ENCODE measurements at places on chromosomes 2 and 18. TPM values are rescaled to one million over a fixed set of nuclear protein-coding genes. Genes with fewer than 3 reads are reported as not detected.

XDH gene
- 0.05 TPM for total RNA-seq

GFPT1 gene
- total RNA-seq = 17.6 TPM

FAP gene
- total RNA-seq = not detected

GRCh38 chr2:233436691-233437438 is 82.6 kb downstream of the DGKD start:
- DNase-seq = no peak

- no peak for DNase-seq
Observed at GRCh38 chr18:23538001-23538400, 34.7 kb downstream of the RMC1 start.

- no peak for DNase-seq
Observed at GRCh38 chr2:45728458-45728942, 77.0 kb downstream of the PRKCE start.

GRCh38 chr2:146457221-146457620 is 1387.6 kb upstream of the ACVR2A start:
- DNase-seq = no peak

DNA sequence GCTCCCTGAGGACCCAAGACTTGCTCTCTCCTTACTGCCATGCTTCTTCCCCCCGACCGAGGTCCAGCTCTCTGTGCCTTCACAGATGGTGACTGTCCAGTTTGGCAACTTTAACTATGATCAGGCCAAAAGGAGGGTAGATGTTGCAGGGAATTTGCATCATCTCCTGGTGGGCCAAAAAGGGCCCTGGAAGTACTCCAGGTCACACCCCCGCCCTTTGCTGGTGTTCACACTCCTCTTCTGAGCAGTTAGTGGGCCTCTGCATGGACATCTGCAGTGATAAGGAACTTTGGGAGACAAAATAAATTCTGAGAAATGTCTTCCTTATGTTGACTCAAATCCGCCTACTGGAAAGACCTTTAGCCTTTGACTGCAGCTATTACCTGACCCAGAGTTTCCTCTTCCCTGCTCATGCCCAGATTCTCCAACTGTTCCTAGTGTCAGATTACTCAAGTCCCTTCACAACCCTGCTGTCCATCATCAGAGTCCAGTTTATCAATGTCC is 234.4 kb downstream of the LOXHD1 start:
- no peak for DNase-seq

- no peak for DNase-seq
Observed at GRCh38 chr2:18066066-18066465, 187.6 kb downstream of the KCNS3 start.

DNA sequence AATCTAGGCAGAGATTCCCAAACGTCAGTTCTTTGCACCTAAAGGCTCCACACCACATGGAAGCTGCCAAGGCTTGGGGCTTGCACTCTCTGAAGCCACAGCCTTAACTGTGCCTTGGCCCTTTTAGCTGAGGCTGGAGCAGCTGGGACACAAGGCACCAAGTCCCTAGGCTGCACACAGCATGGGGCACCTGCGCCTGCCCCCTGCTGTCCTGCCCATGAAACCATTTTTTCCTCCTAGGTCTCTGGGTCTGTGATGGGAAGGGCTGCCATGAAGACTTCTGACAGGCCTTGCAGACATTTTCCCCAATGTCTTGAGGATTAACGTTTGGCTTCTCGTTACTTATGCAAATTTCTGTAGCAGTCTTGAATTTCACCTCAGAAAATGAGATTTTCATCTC is 241.5 kb downstream of the OSR1 start:
- no peak for DNase-seq

DNA sequence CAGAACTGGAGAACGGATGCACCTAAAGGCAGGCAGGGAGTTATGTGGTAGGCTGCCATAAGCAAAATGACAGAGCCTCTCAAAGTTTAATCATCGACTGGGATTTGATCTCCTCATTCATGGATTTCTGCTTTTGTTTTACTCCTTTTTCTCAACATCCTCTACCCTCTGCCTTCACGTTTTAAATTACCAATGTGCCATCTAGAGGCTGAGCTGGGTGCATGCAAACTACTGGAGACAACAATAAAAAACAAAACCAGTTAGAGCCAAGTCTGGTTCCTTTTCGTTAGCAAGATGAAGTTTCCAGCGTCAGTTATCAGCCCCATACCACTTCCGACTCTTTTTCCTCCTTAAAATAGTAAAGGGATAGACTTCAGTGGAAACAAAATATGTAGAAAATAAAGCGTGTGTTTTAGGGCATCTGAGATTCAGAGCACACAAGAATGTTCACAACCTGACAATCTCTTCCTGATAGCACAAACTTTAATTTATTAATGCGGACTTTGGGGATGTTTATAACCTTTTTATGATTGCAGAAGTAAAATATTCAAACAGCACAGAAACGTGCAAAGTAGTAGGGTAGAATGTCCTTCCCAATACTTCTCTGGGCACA is 117.0 kb downstream of the LAMA1 start:
- no peak for DNase-seq

GRCh38 chr2:50535971-50536759 is 495.8 kb downstream of the NRXN1 start:
- DNase-seq = no peak

DNA sequence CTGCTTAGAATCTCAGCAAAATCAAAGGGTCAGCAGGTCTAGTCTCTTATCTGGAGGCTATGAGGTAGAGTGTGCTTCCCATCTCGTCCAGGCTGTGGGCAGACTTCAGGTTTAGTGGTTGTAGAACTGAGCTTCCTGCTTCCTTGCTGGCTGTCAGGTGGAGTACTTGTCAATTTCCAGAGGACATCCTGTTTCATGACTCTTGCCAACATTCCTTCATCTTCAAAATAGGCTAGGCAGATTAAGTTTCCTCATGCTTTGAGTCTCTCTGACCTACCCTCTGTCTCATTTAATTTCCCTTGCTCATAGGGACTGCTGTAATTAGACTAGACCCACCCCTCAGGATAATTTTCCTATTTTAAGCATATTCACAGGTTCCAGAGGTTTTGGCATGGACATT is 562.6 kb downstream of the SPAG16 start:
- no peak for DNase-seq

GRCh38 chr2:172090044-172090961 is 5.0 kb downstream of the DLX1 start:
- peak; percentile 25 for DNase-seq

GRCh38 chr18:35201256-35201931 is 39.4 kb upstream of the ZNF397 start:
- no peak for DNase-seq

DNA sequence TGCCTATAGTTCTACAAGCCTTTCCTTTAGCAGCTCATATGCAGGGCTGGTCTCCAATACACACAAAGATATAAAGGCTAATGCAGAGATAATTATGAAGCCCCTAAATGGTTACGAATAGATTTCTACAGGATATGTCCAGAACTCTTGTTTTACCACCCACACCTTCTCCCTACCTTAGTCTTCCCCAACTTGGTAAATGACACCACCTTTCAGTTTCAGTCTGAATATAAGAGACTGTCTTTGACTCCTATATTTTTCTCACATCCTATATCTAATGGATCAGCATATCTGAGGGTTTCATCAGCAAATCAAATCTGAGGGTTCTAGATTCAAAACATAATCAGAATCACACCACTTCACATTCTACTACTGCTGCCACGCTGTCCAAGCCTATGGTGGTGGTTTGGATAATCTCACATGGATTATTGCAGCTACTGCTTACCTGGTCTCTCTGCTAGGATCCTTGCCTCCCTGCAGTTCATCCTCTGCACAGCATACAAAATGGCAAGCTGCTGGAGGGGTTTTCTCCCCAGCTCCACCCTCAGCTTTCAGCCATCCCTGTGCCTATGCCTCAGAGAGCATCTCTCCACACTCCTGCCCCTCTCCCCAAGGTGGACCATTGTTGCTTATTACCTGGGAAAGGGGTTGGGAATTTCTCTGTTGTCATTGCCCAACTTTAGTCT is 178.0 kb upstream of the SPOPL start:
- DNase-seq = no peak

DNA sequence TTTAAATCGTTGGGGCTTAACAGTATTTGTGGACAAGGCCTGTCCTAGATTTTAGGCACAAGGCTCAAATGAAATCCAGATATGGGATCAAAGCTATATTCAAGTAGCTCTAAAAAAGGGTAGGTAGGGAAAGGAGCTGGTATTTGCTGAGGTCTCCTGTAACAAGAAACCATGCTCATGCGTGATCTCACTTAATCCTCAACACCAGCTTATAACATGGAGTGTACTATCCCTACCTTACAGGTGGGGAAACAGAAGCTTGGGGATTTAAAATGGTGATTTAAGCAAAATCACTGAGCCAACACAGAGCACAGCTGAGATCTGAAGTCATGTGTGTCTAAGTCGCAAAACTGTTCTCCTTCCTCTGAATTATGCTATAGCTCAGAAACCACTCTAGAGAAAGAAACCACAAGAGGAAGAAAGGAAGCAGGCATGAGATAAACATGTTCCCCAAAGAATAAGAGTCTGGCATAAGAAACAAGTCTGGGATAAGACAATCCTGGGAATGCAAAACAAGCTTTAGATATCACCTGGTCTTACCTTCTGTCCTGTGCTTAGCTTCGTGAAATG is 43.1 kb downstream of the CYRIA start:
- no peak for DNase-seq

DNA sequence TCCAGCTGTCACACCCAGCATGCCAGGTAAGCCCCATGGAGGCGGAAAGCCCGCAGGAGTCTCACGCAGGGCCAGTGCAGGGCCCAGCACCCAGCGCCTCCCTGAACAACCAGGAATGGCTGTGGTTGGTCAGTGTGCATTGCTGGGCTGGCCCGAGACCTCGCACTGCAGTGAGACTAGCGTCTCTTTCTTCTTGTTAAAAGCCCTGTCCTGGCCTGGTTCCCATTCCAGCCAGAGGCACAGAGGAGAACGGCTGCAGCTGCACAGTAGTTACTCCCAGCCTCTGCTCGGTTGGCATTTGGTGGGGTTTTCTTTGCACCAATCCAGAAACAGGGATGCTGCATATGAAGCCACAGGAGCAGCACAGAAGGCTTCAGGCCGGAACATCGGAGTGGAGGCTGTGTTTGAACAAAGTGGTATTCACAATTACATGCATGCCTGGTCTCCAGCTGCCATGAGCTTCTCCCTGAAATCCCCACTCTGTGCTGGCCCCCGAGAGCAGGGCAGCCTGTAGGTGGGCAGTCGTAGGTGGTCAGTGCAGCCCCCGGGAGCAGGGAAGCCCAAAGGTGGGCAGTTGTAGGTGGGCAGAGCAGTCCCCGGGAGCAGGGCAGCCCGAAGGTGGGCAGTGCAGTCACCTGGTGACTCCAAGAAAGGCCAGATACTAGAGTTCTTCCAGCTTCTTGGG is 163.7 kb upstream of the PXDN start:
- no peak for DNase-seq

- no peak for DNase-seq
Observed at GRCh38 chr18:27967913-27968824, 208.8 kb downstream of the CDH2 start.

Measured in CD4-positive, alpha-beta T cell (primary cell).